ENCODE measurements at places on chromosomes 4 and X.

DNA sequence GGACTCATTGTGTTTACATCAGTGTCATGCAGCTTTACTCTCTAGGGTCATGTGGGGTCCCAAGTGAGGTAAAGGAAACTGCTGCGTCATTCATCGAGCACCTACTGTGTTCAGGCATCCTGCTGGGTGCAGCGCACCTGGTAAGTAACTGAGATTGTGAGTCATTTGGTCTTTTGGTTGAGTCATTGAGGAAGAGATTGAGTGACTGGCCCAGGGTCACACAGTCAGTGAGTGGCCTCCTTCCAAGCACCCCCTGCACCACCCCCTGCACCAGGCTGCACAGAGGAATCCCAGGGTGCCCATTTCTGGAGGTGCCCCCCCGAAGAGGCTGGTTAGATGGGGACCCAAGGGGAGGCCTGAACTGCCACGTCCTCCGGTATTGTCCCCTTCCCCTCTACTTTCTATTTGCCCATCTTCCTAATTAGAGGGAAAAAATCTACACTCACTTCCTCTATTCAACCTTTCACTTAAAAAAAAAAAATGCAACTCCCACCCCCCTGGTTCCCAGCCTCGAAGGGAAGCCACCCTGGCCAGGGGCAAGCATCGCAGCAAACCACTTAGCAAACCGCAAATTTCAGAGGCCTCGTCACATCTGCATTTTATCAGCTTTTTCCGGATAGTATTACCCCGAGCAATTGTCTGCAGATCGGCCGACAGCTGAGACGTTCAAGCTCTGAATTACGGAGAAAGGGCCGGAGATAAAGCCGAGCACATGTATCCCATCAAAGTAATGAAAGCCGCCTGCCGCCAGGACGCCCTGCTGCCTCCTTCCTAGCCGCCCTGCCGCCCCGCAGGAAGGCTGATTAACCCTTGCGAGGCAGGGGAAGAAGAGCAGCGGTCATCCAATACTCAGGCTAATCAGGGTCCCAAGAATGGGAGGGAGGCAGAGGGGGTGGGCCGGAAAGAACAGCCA lies 96.3 kb upstream of the MSX1 start:
- DNase-seq = peak; percentile 83

DNA sequence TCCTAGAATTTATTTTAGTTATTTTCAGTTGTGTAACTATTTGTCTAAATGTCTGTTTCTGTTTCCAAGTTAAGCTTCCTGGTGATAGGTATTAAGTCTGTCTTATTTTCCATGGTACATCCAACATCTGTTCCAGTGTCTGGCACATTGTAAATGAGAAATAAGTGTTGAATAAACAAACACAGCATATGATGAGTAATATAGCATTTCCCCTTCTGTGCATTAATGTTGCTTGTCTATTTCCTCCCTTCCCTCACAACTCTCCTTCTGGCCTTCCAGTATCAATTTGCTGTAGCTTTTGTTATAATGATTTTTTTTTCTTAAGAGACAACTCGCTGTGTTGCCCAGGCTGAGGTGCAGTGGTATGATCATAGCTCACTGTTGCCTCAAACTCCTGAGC lies 36.1 kb downstream of the COPS4 start:
- DNase-seq = no peak

- peak; percentile 1 for DNase-seq
These were observed 32.1 kb upstream of the AMBN start for GRCh38 chr4:70559924-70560323.

DNA sequence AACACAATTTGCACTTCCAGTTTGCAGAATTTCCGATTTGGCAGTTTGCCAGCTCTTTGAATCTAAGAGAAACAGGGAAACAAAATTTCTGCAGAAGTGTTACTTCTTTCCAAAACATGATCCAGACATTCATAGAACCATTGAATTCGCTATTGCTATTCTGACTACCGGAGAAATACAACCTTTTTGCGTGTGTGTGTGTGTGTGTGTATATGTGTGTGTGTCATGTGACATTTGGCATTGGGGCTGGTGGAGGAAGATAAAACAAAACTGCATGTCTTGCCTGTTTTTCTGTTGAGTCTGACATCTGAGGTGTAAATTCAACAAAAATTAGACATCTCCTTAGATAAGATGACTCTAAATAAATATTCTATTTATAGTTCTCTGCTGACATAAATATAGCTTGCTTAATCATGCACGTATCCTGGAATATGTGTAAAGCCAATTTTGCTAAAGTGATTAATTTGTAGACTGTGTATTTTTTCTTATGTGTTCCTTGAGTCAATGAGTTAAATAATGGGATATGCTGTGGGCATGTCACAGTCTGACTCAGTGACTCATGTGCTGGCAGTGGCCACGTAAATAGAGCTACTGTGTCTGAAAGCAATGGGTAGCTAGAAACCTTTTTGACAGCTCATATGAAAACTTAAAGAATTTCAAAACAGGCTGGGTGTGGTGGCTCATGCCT lies 98.9 kb downstream of the HPGD start:
- DNase-seq = no peak

DNA sequence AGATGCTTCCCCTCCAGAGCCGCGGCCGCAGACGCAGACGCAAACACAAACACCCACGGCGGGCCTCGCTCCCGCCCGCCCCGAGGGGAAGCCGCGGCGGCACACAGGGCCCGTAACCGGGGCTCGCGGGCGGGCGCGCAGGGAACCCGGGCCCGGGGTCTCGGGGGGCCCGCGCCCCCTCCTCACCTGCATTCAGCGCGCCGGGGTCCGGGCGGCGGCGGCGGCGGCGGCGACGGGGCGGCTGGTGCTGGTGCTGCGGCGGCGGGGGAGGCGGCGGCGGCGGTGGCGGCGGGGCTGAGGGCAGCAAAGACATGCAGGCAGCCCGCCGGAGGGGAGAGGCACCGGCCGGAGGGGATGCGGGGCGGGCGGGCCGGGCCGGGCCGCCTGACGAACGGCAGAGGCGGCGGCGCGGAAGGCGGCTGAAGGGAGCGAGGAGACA lies 255 bp upstream of the CNOT6L start:
- DNase-seq = no peak

- no peak for DNase-seq
These were observed 17.8 kb upstream of the CXCL3 start for GRCh38 chr4:74056114-74056857.

- peak; percentile 79 for DNase-seq
These were observed 29.6 kb downstream of the SLC16A2 start for GRCh38 chrX:74450803-74451449.

GRCh38 chr4:589219-589963 lies 13.3 kb upstream of the TMEM271 start:
- no peak for DNase-seq

GRCh38 chr4:78156520-78156919 lies 99.4 kb downstream of the FRAS1 start:
- DNase-seq = no peak

DNA sequence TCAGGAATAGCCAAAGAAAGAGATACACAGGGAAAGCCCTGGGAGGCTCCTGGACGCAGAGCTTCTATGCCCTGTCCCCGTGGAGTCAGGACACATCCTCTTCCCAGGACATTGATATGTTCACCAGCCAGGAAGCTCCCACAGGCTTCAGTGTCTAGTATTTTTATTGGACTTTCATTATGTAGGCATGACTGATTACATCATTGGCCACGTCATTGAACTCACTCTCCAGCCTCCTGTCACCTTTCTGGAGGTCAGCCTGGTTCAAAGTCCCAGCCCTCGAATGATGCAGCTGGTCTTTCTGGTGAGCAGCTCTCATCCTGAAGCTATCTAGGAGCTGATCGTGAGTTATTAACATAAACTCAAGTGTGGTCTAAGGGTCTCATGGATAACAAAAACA lies 104.1 kb downstream of the CPEB2 start:
- DNase-seq = no peak

DNA sequence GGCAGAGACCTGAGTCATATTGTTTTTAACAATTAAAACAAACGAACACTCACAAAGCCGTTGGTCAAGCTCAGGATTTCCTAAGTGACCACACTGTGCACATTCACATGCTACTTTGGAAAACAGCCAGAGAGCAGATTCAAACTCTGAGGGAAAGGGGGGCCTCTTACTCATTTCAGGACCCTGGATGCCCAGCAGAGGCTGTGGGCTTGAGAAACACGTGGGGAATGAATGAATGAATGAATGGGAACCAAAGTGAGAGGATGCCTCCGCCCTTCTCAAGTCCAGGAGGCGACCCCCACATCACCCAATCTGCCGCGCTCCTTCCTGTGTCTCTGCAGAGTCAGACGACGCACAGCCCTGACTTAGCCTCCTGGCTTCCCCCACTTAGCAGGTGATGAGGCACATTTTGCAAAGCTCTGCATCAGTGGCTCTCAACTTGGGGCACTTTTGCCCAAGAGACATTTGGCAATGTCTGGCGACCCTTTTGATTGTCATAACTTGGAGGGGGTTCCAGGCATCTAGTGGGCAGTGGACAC lies 76.0 kb downstream of the ABLIM2 start:
- DNase-seq = no peak

- DNase-seq = no peak
These were observed 171.8 kb upstream of the PACRGL start for GRCh38 chr4:20528508-20528907.

GRCh38 chr4:53005808-53006207 lies 143.7 kb downstream of the RASL11B start:
- no peak for DNase-seq

DNA sequence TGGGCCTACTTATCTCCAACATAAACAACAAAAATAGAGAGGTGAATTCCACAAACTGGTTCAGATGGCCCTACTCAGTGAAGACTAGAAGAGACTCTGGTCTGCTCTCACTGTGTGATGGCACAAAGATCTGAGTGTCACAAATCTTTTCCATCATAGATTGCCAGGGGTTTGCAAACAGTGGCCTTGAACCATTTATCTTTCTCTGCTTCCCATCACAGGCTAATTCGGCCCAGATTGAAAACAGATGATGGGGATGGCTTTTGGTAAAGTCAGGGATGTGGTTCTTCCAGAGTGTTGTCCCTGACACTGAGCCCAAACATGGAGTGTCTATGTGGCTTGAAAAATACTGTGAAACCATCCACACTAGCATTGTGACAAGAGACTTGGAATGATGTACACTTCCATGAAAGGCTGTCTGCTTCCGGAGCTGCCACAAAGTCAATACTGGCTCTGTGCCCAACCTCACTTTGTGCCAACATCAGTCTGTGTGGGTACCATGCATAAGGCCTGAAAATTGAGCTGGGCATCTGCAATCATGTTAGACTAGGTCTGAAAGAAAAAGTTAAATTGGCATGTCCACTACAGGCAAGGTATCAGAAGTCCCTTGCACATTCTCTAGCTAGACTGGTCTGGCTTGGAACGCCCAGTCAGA lies 25.2 kb upstream of the PLAC1 start:
- no peak for DNase-seq

DNA sequence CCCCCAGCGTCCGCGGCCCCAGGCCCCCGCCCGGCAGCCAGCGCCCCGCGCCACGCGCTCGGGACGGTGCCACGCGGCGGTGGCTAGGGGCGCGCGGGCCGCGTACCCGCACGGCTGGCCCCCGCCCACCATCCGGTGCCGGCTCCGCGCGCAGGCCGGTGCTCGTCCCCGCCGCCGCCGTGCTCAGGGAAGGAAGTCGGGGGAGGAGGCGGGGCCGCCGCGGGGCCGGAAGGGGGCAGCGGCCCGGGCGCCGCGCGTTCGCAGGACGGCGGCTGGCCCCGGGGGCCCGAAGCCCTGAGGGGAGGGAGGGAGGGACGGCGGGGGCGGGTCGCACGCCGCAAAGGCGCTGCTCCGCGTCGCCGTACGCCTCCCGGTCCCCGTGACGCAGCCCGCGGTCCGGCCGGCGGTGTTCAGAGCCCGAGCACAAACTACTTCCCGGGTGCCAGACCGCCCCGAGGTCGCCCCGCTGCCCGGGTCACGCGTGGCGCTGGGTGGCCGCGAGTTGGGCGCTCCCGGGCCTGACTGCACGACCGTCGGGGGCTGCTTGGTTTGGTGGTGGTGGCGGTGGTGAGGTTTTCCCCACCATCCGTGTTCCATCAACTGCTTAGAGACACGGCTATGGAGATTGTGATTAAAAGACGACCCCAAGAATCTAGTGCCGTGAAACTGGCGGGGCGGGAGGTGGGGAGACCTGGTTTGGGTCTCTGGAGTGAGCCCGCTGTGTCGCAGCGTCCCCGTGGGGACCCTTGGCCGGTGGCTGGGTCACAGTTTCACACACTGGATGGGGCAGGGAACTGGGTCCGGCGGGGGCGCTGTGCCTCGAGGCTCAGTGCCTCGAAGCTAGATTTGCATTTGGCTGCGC lies at the start of gene DCTD:
Gene DCTD, minus strand, starts transcription at position 205 of the 862 bp plus-strand sequence. CDS start 1,818 bp downstream, outside the sequence.
- DNase-seq = peak; percentile 39

DNA sequence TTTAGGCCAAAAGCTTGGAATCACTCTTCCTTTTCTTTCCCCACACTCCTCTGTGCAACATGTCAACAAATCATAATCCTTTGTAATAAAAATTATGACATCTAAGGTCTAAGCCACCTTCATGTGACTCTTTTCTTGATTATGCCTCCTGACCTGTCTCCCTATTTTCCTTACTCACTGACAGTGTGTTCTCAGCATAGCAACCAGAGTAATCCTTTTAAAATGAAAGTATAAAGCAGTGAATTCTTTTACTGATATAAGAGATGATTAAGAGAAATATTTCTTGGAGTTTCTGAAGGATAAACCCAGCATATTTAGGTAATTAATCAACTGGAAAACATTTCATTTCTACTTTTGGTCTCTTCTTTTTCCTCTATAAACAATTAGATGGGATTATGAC lies 44.7 kb downstream of the USO1 start:
- no peak for DNase-seq

GRCh38 chrX:110280954-110281353 lies 36.9 kb downstream of the AMMECR1 start:
- peak; percentile 63 for DNase-seq

DNA sequence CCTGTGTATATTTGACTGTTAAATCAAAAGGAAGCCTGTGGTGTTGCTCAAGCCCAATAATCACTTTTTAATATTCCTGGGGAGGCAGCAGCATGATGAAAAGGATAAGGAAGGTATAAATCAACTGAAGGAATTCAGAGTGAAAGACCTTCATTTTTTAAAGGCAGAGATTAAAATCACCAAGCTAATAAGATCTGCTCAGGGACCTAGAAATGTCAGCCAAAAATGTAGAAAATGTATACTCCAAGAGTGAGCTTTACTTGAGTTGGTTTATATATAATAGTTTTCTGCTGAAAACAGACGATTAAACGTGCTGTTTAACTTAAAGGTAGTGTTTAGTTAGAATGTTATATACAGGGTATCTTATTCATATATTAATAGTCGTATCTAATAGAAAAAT lies 549.3 kb downstream of the IQCM start:
- no peak for DNase-seq

DNA sequence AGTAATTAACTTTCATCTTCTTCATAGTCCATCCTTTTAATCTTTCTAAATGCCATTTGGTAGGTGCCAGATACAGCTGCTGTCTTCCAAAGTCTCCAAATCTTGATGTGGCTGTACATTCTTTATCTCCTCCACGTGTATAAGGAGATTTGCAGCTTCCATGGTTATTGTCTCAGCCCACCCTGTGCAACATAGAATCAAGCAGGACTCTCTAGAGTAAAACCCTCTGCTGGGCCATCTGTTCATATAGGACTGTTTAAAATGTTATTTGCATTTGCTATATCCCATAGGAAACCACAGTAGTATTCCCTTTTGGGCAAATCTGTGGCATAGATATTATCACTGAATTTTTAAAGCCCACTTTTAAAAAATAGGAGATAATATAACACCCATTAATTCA lies 527.2 kb upstream of the EPHA5 start:
- DNase-seq = no peak
